ENCODE measurements at places on chromosomes 11 and 22.

- DNase-seq = no peak
These were observed 4.5 kb downstream of the LRRC75B start for GRCh38 chr22:24588381-24588756.

- DNase-seq = no peak
These were observed 74.1 kb downstream of the TRIM29 start for GRCh38 chr11:120063686-120064340.

DNA sequence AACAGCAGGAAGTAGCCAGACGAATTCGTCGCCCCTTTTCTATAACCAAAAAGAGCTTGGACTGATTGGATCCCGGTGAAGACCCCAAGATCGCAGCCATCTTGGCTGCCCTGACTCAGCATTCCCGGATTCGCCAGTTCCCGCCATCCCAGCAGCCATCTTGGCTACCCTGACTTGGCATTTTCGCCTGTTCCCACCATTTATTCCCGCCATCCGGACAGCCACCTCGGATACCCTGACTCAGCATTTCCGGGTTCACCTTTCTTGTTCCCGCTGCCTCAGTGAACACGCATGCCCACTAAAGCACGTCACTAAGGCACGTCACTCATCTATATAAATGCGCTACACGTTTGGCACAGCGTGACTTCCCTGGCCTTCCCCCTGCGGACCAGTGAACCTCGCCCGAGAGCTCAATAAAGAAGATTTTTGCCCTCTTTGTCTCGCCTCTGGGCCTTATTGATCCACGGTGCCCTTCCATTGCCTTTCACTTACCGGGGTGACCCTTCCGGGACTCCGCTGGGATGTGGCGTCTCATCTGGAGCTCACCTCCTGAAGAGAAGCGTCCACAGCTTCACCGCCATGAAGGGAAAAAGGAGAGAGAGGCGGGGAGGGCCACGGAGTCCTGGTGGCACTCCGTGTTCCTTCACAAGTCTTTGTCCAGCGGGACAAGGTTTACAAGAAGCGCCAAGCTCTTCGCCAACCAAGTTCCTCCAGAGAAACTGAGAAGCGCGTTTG, 4.0 kb upstream of the OR56A3 start:
- DNase-seq = no peak

DNA sequence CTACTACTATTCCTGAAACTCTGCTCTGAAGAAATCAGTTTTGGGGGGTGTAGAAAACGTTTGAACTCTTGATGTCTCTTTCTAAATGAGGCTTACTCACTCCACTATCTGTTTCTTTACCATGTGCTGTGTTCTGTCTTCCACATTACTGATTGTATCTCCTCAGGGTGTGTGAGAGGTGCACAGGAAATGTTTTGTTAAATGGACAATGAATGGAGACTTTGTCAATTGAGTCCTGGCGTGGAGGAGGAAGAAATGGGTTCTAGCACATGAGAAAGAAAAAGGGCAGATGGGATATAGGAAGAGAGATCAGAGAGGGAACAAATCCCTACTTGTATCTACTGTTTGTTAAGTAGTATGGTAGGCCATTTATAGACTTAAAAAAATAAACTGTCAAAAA, 577.1 kb upstream of the CCDC90B start:
- no peak for DNase-seq

- no peak for DNase-seq
These were observed 50.4 kb downstream of the ATXN10 start for GRCh38 chr22:45722006-45722405.

- DNase-seq = no peak
These were observed 85.2 kb upstream of the FGF3 start for GRCh38 chr11:69904161-69904973.

DNA sequence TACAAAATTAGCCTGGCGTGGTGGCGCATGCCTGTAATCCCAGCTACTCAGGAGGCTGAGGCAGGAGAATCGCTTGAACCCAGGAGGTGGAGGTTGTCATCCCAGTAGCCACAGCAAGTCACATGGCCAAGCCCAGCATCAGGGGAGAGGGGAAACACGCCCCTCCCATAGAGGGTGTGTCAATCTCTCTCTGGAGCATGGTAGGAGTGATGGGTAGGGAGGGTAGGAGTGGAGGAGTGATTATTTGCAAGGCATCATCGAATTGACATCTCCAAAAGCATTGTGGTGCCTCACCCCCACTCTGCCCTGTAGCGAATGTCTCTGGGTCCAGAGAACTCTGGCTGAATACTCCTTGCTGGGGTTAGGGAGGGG, 6.1 kb upstream of the SSTR3 start:
- DNase-seq = peak; percentile 51

GRCh38 chr11:19208959-19209546, 7.3 kb upstream of the CSRP3 start:
- no peak for DNase-seq

DNA sequence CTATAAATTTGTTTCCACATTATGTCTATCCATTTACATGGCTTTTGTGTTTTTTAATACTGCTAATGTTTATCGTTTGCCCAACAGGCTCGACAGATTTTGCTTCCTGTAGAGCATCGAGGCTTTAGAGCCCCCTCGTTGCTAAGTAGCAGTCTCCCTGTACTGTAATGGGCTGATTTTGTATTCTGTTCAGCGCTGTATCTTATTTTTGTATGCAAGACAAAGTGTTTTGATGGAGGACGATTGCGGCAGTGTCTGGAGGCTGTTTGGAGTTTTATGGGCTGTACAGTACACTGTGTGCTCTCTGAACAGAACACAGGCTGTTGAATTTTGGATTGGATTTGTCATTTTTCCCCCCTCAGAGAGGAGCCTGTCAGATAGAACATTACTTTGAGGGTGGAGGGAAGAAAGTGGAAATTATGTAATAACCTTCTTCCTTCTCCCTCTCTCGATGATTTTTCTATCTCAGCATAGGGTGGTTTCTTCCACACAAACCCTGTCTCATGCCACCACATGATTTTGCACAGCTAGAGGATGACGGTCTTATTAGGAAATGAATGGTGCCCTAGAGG, 104.4 kb downstream of the ZBTB16 start:
- DNase-seq = no peak

- no peak for DNase-seq
These were observed 686.5 kb downstream of the FAM181B start for GRCh38 chr11:82047200-82047599.

GRCh38 chr22:49966041-49966773, 5.6 kb downstream of the PIM3 start:
- DNase-seq = no peak

- DNase-seq = no peak
These were observed 647.6 kb downstream of the BRD1 start for GRCh38 chr22:49179886-49180682.

GRCh38 chr22:41247703-41248102, 7.0 kb upstream of the CHADL start:
- no peak for DNase-seq

DNA sequence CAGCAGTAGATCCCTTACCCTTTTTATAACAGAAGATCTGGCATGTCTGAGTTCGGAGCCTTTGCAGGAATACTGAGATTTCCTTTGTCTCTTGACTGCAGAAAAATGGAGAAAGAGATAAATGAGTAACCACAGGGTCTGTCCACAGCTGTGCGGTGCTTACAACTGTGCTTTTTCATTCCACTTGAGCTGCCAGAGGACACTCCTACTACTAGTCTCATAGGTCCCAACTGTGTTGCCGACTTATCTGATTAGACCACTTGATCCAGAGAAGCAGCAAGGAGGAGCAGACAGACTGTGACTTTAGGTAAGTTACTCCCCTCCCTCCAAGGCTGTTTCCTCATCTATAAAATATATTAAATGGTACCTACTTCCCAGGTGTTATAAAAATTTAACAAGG, 17.5 kb downstream of the FAM227A start:
- DNase-seq = no peak

DNA sequence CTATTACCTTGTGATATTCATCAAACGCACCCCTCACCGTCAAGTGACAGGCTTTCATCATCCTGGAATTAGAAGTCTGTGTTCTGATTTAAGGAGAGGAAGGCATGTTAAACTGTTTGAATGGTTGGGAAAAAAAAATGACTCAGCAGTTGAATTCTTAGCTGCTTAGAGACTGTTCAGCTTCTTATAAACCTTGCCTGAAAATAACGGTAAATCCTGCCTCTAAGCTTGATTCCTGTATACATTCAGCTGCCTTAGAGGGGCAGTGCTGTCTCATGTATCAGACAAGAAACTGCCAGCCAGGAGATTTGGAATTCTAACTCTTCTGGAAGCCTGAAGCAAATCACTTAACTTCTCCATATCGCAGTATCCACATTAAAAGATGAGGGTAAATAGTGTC, 437.4 kb downstream of the JRKL start:
- no peak for DNase-seq

DNA sequence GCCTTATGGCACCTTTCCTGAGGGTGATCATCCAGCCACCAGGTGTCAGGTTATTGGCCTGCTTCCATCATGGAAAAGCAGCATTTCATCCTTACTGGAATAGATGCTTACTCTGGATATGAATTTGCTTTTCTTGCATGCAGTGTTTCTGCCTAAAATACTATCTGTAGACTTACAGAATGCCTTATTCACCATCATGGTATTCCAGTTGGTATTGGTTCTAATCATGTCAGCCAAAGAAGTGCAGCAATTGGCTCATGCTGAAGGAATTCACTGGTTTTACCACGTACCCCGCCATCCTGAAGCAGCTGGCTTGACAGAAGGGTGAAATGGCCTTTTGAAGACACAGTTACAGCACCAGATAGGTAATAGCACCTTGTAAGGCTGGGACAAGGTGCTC, 194.2 kb downstream of the AASDHPPT start:
- no peak for DNase-seq

GRCh38 chr11:84019571-84020194, 733.5 kb upstream of the CCDC90B start:
- no peak for DNase-seq

Measured in activated CD4-positive, alpha-beta memory T cell treated with anti-CD3 and anti-CD28 coated beads for 36 hours (primary cell).